ENCODE measurements at places on chromosomes 4 and X.

- DNase-seq, result no peak
Observed at GRCh38 chrX:21382715-21383114, 8.5 kb downstream of the CNKSR2 start.

DNA sequence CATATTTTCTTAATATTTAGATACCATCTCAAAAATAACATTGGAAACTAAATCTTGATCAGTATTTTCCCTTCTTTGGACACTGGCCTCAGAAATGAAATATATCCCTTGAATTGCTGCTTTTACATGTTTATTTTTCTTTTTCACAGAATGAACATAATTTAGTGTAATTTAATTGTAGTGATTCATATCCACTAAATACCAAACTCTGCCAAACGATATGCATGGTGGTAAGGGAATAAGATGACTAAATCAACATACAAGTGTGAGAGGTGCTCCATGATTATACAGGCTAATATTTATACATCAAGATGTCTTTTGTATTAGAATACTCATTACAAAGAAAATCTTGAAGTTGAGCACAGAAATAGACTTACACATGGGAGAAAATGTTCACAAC lies 216.8 kb upstream of the PACRGL start:
- DNase-seq, result no peak

DNA sequence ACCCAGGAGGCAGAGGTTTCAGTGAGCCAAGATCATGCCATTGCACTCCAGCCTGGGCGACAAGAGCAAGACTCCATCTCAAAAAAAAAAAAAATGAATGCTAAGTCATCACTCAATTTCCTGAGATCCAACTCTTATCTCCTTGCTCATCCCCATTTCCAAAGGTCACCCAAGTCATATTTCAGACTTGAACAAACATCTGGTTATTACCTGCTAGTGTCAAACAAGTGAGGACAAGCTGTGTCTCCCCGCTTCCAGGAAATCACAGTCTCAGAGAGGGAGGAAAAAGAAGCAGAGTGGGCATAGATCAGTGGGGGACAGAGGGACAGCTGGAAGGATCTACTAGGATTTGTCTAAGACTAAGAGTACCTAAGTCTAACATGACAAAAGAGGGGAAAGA lies 147.5 kb upstream of the FUNDC1 start:
- DNase-seq, result no peak

DNA sequence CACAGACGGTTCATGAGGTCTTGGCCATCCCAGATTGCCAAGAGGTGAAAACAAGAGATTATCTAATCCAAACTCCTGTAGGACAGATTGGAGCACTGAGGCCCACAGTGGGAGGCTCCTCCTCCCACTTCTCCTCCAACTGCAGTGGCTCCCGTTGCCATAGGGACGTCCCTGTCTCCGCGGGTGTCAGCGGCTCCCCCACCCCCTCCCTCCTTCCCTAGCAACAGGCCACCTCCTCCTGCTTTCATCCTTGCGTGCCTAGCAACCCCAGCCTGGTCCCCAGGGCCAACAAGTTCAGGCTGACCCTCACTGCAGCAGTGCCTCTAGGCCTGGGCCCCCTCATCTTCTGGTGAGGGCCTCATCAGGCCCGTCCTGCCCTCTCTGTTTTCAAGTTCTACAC lies 6.8 kb upstream of the IQSEC2 start:
- DNase-seq, result no peak

DNA sequence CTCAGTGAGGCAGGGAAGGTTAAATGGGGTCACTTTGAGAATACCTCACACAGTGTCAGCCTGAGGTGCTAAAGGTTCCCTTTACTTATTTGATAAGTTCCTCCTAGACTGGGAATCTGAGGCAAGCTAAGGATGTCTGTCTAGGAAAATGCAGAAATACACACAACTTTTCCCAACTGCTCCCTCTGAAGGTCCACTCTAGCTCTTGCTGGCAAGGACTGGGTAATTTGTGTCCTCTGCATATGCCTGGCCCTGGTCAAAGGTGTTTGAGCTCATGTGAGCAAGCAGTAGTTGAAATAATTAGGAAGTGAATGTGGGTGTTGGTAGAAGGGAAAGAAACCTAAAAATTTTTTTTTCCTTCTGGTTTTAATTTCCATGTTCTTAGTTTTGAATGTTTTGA lies 21.3 kb downstream of the TXLNG start:
- DNase-seq, result no peak

- DNase-seq, result no peak
Observed at GRCh38 chrX:48540480-48540879, 966 bp downstream of the TBC1D25 start.

DNA sequence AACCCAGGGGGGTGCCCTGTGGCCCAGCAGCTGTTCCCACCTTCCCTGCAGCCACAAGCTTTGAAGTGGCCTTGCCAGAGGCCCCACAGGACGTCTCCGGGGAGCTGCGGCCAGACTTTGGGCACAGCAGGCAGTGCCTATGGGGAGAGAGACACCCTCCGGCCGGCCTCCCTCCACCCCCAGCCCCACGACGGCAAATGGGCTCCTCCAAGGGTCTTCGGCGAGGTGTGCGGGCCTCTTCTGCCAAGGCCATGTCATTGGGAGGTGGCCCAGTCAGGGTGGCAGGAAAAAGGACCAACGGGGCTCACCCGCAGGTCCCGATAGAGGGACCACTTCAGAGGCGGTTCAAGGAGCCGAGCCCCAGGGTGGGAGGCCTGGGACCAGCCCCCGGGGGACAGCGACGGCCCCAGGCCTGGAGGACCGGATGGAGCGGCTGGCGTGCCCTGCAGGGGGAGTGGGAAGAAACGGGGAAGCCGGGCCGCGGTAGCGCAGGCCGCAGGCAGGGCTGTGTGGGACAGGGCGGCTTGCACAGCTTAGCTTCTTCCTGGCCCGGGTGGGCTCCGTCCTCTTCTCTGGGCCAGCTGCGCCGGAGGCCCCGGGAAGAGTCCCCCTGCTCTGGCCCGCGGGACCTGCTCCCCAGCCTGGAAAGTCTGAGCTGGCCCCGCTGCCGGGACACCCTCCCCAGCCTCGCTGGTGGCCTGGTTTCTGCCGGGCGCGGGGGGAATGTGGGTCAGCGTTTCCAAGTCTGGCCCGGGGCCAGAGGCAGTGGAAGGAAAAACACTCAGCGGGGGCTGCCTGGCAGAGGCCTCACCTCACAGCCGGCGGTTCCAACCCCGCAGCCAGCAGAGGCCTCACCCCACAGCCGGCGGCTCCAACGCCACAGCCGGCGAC lies 21.9 kb upstream of the SPON2 start:
- DNase-seq, result no peak

DNA sequence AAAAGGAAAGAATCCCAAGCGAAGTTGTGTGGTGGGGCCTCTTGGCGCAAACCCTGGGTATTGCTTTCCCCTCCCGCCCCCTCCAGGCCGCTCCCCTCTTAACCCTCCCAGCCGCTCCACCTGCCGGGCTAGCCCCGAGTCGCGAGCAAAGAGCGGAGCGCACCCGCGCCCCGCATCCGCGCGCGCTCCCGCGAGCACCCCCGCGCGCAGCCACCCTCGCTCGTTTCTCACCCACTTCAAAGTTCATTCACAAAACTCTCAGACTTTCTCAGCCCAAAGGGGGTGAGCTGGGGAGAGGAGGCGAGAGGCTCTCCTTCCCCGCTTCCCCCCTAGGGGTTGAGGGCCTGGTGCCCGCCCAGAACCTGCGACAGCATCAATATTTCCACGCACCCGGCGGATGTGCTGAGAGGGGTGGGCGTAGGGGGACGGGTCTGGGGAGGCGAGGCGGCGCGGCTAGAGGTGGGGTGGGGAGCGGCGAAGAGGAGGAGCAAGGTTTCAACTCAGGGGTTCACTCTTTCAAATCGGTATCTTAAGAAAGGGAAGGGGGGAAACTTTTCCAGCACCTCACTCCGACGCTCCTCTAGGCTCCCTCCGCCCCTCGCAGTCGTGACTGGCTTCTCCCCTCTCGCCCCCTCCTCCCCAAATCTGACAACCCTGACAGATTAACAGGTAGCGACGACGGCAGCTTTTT lies 1.8 kb downstream of the MAML3 start:
- no peak for DNase-seq

DNA sequence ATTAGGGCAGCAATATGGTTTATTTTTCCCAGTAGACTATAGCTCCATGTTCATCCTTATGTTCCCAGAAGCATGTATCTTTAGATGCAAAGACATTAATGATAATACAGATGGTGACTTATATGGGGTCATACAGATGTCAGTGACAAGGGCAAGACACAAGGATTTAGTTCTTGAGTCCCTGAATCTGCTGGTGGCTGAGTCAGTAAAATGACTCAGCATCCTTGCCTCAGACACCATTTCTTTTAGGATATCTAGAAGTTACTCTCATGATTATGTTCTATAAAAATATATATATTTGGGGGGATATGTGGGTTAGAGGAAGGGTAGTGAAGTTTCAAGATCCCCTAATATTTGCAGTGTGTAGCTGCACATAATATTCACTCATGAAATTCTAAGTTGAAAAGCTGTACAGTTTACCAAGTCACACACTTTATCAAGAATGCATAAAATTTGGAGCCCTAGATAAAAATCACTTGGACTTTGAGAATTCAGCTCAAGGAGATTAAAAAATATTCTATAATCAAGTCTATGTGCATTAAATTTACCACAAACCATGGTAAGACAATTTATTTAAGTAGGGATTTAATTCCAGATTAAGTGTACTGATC lies 101.9 kb downstream of the LNX1 start:
- no peak for DNase-seq

DNA sequence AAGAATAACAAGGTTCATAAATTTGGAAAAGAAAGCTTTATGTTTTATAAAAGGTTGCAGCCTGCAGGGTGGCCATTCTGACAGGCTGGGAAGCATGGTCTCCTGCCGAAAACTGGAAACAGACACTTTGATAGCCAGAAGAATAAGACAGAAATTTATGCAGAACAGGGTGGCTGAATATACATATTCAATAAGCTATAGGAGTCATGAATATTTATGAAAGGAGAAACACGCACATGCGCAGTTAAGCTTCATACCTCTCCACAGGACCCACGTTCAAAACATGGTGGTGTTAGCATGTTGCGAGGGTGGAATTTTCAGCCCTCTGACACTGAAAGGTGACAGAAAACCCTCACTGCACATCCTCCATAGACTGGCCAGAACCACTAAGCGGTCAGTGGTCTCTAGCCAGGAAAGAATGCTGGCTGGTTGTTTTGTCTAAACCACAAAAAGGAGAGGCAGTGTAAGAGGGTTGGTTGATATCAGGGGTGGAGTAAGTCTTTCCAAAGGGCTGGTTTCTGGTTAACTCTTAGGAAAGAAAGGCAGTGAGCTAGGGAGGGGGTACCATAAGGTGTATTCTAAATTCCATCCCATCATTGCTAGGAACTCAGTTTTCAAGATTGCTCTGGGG lies 58.2 kb downstream of the ANXA10 start:
- DNase-seq, result no peak

DNA sequence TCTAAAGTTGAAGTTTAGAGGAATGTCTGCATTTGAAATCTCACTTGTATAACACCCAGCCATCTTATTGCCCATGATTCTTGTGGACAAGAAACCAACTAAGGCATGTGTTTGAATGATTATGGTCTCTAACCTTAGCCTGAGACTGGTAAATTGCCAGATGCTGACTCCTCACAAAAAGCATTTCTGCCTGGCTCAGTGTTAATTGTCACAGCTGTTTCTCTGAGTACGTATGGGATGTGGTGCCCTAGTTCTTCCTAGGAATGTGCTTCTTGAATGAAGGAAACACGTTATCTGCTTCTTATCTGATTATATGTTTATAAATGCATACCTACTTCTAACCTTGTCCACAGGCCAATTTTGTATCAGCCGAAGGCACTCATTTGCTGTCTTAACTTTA lies 63.1 kb upstream of the NDP start:
- no peak for DNase-seq

DNA sequence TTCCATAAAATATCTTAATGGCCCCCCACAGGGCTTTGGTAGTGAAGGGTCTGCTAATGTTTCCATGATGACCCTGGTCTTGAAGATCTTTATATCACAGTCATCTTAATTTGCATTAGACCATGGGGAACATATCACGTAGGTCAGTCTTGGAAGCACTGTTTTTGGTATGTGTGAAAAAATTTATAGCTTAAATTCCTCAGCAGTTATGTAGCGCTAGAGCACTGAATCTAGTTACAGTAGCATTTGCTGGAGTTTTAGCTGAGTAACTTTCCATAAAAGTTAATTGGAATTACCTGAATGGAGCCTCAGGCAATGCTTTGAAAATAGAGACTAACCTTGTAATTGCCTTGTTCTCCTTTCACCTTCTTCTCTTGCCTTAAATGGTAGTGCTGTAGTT lies 648.8 kb downstream of the IQCM start:
- no peak for DNase-seq

GRCh38 chr4:122827879-122828601 lies 1.4 kb downstream of the FGF2 start:
- no peak for DNase-seq

GRCh38 chr4:825063-825970 lies 612 bp downstream of the CPLX1 start:
- no peak for DNase-seq

DNA sequence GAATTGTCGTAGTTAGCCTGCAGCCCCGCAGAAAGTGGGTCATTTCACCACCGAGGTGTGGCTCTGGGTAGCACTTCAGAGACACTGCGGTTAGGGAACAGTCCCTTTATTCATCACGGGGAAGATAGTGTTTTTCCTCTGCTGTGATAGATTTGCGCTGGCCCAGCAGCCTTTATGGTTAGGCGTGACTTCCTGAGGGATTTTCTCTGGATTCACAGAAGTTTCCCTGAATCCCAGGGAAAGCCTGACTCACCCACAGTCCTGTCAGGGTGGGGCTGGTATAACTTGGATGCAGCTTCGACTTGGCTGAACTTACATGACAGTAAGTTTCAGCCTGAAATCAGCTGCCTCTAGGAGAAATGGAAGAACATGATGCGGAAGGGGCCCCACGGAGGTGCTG lies 196.3 kb upstream of the HHIP start:
- no peak for DNase-seq

GRCh38 chr4:124647599-124647998 lies 64.9 kb downstream of the ANKRD50 start:
- DNase-seq, result no peak

DNA sequence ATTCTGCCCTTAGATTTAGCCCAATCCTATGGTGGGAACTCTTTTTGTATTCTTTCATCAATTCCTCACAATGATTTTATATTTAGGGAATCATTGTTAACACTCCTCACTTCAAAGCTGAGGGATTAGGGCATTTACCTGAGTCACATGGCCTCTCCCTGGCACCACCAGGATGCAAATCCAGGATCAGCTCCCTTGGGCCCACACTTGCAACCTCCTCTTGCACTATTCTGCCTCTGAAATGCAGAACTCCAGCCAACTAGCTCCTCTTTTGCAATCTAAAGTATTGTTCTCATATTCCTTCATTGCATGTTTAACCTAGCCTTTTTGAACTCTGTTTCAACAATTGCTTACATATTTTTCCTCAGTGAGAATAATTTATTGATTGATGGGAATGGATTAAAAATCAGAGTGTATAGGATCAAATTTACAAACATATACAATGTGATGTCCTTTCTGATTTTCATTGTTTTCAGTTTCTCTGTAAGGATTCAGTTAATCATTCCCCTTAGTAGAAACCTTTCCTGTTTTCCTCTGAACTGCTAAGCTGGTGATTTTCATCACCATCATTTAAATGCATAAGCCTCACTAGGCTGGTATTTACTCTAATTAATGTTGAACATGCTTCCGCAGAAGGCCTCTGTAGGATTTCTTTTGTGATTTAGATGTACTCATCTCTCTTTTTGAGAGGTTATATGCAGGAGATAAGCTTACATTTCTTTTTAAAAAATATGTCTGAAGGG lies 3.3 kb upstream of the RELL1 start:
- no peak for DNase-seq

GRCh38 chr4:188627892-188628291 lies 488.7 kb downstream of the TRIML1 start:
- no peak for DNase-seq

- DNase-seq, result no peak
Observed at GRCh38 chr4:74474345-74475090, 29.6 kb downstream of the AREG start.

- no peak for DNase-seq
Observed at GRCh38 chr4:177281351-177281909, 28.2 kb upstream of the NEIL3 start.
